ENCODE measurements at places on chromosomes 3 and 15. TPM values are rescaled to one million over a fixed set of nuclear protein-coding genes. Genes with fewer than 3 reads are reported as not detected.

- DNase-seq: no peak
Observed at GRCh38 chr3:58530354-58530865, 6.6 kb downstream of the ACOX2 start.

DNA sequence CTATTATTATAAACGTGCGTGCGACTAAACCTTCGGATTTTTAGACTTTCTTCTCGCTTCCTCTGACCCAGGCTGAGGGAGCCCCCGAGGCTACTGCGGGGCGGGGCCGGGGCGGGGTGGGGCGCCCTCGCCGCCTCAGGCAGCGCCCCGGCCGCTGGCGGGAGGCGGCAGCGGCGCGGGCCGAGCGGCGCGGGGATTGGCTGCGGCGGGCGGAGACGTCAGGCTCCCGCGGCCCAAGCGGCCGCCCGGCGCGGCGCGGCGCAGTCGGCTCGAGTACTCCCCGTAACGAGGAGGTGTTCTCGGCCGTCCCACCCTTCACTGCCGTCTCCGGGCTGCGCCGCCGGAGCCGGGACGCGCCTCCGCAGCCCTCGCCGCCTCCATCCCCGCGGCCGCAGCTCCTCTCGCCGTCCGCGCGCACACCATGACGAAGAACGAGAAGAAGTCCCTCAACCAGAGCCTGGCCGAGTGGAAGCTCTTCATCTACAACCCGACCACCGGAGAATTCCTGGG is at the start of gene ATP1B3:
TSS of gene ATP1B3 (plus strand) at position 263 of the 510 bp plus-strand sequence. CDS start at position 422, 159 bp downstream.
- DNase-seq: peak; percentile 66

The SLC12A1 gene
- total RNA-seq: not detected

The CYP1A2 gene
- 0.10 TPM for total RNA-seq

The CAV3 gene
- total RNA-seq: 16.4 TPM
